ENCODE measurements at places on chromosomes 13 and 19.
A peak's percentile ranks its signal among the peaks of the same experiment; 100 is the strongest.

DNA sequence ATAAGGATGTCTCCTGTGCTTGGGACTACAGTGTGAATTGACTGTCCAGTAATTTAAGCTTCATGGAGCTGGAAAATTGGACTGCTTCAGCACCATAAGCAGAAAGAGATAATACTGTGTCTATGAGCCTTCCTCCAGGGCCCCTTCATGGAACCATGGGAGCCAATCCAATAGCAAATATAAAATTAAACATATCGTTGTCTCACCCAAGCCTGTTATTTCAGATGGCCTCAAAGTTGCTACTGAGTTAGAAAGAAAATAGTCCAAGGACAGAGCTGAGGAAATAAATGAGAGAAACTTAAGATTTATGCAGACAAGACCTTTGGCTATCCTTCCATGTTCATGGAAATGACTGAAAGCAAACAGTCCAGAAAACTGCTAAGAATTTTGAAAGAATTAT, 57.2 kb downstream of the TNFSF11 start:
- no peak for DNase-seq

- peak; percentile 91 for DNase-seq
Measured at GRCh38 chr13:112443995-112444311, 67.8 kb downstream of the SPACA7 start.

DNA sequence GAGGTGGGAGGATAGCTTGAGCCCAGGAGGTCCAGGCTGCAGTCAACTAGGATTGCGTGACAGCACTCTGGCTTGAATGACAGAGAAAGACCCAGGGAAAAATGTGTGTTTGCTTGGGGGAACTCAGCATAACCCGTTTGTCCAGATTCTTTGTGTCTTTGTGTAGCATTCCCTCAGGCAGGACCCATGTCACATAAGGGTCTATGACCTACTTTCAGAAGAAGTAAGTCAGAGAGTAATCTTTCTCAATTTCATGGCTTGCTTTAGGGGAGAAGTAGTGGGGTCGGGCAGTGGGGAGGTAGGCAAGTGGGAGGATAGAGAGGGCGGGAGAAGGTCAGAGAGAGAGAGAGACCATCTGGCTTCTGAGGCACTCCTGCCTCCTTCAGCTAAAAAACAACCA, 11.9 kb upstream of the PSPC1 start:
- DNase-seq = no peak

- no peak for DNase-seq
Measured at GRCh38 chr13:31885994-31886393, 145.6 kb upstream of the FRY start.

DNA sequence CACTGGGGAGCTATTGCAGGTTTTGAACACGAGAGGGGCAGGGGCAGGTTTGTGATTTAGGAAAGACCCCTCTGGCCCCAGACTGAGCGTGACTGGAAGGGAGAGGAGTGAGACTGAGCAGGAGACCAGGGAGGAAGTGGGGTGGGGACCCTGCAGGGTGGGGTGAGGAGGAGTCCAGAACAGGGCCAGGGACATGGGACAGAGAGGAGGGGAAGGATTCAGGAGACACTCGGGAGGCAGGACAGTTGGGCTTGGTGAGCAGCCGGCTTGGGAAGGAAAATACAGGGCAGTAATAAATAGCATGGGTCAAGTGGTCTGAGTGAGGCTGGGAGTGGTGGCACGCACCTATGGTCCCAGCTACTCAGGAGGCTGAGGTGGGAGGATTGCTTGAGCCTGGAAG, 9.4 kb downstream of the FOSB start:
- no peak for DNase-seq

GRCh38 chr13:37382146-37382545, 216.4 kb downstream of the POSTN start:
- no peak for DNase-seq

DNA sequence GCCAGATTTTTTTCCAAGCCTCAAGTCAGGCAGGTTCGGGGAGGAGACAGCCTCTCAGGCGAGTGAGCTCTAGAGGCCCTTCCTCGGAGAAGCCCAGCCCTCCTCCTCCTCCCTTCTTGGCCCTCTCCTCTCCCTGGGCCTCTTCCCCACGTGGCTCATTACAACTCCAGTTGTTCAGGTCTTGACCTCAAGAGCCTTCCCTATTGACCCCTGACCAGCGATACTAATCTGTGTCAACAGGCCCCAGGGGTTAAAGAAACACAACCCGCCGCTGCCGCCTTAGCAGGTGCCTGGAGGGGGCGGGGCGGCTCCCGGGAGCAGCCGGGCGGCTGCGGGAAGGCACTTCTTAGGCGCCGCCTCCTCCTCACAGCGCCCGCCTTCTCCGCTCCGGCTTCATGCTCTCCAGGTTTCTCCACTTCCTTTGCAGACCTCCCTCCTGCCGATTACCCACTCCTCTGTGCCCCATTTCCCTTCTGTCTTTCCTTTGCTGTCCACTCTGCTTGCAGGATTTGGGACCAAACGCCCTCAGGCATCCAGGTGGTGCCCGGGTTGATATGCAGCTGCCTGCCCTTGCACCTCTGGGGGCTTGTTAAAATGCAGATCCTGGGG, 51.0 kb downstream of the LYL1 start:
- no peak for DNase-seq

DNA sequence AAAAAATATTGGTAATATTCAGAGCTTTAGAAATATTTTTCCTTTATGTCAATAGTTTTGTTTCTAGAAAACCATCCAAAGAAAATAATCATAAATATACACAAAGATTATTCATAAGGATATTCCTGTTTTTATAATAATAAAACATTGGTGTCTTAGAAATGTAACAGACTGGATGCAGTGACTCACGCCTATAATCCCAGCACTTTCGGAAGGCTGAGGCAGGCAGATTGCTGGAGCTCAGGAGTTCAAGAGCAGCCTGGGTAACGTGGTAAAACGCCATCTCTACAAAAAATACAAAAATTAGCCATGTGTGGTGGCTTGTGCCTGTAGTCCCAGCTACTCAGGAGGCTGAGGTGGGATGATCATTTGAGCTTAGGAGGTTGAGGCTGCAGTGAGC, 106.8 kb downstream of the DHRS12 start:
- DNase-seq = no peak

GRCh38 chr13:50484472-50485113, 358.9 kb downstream of the DLEU7 start:
- DNase-seq = no peak

DNA sequence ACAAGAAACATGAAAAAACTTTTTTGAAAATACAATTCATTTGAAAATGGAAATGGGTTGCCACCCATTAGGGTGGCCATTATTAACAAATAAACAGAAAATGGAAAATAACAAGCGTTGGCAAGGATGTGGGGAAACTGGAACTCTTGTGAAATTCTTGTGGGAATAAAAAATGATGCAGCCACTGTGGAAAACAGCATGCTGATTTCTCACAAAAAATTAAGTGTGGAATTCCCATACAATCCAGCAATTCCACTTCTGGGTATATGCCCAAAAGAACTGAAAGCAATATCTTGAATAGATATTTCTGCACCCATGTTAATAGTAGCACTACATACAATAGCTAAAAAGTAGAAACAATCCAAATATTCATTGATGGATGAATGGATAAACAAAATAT, 165.2 kb downstream of the DCLK1 start:
- DNase-seq = no peak

DNA sequence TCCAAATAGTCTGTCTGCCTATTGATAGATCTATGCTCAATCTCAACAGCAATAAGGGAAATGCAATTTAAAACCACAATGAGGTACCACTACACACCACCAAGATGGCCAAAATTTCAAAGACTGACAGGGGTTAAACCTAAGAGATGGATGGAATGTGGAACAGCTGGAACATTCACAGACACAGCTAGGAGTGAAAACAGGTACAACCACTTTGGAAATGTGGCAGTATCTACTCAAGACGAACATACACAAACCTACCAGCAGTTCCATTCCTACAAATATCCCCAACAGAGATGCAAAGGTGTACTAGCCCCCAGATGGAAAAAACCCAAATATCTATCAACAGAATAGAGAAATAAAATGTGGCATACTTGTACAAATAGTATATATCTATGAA, 86.4 kb downstream of the TSC22D1 start:
- DNase-seq = no peak

GRCh38 chr13:78121459-78122348, 203.1 kb upstream of the EDNRB start:
- DNase-seq = no peak

- no peak for DNase-seq
Measured at GRCh38 chr13:41428155-41428554, 29.2 kb upstream of the RGCC start.

DNA sequence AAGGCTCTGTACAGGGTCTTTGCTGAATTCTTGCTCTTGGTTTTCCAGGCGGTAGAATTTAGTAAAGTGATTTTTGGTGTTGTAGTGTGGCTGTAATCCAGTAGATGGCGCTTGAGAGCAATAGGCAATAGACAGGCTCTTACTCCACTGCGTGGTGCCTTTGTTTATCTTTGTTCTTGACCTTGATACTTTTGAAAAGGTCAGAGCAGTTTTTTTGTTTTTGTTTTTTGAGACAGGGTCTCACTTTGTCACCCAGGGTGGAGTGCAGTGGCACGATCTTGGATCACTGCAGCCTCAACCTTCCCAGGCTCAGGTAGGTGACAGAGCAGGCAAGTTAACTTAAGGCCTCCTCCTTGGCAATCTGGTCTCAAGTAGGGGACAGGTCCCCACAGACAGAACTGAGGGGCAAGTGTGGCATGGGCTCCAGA, 12.2 kb upstream of the LILRA5 start:
- no peak for DNase-seq

DNA sequence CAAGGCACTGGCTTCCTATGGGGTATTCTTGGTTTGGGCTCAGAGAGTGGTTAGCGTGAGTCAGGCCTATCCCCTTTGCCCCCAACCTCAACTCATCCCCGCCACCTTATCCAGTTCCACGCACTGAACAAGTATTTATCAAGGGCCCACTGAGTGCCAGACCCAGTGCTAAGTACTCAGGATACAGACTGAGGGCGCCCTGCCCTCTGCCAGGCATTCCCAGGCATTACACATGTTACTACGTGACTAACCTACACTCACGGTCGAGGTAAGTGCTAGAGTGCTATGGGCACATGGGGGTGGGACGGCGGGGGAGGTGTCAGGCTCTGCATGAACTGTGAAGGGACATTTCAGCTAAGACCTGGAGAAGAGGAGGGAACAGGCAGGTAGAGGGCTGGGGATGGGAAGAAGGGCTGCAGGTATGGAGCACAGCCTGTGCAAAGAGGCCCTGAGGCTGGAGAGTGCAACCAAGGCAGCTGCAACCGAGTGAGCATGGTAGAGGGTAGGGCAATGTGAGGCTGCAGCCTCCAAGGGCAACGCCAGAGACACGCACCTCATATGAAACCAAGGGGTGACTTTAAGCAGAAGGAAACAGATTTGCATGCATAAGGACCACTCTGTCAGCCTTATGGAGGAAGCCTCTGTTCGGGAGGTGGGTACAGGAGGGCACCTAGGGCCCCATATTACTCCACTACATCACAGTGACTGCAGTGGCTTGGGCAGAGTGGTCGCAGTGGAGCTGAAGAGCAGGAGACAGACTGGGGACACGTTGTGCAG, 22.5 kb downstream of the DHRS12 start:
- DNase-seq = no peak

- no peak for DNase-seq
Measured at GRCh38 chr13:112343591-112343990, 32.6 kb upstream of the SPACA7 start.

DNA sequence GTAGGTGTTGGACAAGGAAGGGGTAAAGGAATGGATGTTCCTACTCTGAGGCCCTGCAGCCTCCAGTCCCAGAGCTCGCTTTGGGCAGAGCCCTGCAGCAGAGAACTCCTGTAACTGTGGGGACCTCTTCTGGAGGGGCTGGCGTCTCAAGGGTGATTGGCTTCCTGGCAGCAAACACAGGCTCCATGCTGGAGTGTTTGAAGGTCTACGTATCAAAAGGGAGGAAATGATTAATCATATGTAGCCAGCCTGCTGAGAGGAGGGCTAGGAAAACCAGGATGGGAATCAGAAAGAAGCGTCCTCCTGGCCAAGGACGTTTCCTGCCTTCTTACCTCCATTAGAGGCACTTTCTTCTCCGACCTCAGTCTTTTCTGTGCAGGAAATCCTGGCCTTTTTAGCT, 208.5 kb downstream of the TSHZ3 start:
- DNase-seq = no peak

GRCh38 chr13:27631156-27631555, 9.5 kb downstream of the POLR1D start:
- DNase-seq = no peak

DNA sequence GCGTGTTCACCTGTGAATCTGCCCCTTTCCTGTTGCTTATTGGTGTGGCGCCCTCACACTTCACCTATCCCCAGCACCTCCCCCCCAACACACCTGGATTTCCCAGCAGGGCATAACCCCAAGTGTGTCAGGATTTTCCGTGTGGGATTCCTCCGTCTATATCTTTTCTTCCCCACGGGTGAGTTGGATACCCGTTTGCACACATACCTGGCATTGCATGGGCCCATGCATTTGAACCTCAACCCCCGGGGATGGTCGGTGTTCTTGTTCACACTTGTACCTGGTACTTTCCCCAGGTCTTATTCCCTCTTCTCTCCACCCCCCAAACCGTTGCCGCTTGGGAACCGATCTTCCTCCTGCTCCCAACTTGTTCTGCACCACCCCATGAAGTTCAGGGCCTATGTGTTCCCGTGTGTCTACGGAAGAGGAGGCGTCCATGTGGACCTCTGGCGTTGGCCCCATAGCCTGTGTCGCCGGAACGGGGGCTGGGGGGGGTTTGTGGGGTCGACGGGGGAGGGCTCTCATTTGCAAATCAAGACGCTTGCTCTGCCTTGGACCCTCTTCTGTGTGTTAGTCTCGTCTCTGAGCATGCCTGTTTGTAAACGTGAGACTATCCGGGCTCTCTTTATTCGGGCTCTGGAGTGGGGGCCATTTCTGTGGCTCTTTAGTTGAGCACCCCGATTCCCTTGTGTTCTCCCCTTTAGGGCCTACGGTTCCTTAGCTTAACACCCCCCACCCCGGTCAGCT, 1.7 kb downstream of the PRR12 start:
- no peak for DNase-seq

- DNase-seq = no peak
Measured at GRCh38 chr19:46626446-46626845, 1.6 kb upstream of the PTGIR start.

GRCh38 chr13:75395901-75396300, 86.1 kb downstream of the TBC1D4 start:
- DNase-seq = no peak

- no peak for DNase-seq
Measured at GRCh38 chr13:110559986-110560385, 1.5 kb downstream of the RAB20 start.

DNA sequence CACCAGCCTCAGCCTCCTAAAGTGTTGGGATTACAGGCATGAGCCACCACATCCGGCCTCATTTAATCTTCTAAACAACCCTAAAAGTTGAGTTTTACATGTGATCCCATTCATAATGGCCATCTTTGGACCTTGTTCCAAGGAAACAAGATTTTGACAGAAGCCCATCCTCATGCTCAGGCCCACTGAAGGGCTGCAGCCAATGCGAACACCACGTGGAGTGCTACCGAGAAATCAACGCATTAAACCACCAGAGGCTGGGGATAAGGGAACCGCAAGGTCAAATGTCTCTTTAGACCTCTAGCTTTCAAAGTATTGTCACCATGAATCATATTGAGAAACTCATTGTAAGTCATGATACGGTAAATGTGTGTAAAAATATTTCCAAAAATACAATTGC, 49.4 kb upstream of the DOCK9 start:
- DNase-seq = no peak

Measured in vagina (tissue), 2 donors.